ENCODE measurements at places on chromosomes 13 and 19. TPM values are rescaled to one million over a fixed set of nuclear protein-coding genes. Genes with fewer than 3 reads are reported as not detected.

DNA sequence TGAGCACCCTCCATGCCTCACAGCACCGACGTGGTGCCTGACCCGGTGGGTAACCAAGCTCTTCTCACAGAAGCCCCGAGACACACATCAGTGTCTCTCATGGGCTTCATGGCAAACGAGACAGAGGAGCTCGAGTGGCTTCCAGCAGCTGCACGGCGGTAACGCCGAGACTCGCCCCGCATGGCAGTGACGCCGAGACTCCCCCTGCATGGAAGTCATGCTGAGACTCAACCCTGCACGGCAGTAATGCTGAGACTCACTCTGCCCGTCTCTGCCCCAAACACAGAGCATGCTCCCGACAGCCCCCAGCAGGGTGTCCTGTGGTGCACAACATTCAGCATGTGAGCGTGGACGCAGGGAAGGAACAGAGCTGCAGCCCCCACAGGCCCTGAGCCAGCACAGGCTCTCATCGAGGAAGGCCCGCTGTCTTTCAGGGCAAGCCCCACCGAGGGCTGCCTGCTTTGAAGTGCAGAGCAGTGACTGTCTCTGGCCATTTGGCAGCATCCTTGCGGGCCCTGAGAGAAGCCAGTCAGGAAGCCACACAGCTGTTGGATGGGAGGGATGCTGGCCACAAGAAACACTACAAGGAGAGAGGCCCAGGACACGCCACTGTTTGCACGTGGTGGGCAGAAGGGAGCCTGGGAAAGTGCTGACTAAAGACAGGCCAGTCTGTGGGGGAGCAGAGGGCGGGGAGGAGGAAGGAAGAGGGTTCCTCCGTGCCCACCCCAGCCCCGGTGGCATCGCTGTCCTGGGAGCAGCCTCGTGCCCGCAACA is 9.5 kb downstream of the GAS6 start:
- DNase-seq = peak; percentile 66

DNA sequence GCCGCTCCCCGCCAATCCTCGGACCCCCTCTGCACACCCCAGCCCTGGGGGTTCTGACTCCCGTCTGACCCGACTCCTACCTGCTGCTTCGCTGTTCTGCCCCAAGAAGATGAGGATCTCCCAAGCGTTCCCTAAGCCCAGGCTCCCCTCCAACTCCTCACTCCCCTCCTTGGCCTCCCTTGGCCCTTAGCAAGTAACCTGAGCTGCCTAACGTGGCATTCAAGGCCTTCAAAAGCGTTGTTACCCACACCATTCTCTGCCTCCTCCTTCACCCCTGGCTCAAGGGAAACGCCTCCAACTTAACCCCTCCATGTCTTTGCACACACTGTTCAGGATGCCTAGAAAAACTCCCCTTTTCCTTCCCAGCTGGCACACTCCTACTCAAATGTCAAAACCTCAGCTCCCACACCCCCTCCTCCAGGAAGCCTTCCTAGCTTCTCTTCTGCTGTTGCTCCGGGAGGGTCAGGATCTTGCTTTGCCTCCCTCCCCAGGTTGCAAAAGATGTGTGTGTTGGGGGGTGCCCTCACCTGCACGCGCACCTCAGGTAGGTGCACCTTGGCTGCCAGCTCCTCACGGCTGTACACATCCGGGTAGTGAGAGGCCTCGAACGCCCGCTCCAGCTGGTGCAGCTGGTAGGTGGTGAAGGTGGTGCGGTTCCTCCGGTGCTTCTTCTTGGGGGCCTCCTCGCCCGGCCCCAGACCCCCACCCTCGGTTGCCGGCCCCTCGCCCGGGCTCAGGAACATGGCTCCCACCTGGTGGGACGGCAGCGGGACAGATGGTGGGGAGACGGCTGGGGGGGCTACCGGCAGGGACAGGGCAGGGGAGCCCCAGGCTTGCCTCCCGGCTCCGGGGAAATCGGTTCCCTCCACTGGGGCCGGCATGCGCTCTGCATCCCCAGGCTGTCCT is 775 bp downstream of the RAX2 start:
- no peak for DNase-seq

- no peak for DNase-seq
These were observed 661.0 kb downstream of the SLITRK1 start for GRCh38 chr13:83221256-83221655.

- no peak for DNase-seq
These were observed 17.1 kb upstream of the FXYD3 start for GRCh38 chr19:35098413-35099049.

GRCh38 chr19:44476559-44477408 is 23.5 kb downstream of the ZNF180 start:
- DNase-seq = no peak

DNA sequence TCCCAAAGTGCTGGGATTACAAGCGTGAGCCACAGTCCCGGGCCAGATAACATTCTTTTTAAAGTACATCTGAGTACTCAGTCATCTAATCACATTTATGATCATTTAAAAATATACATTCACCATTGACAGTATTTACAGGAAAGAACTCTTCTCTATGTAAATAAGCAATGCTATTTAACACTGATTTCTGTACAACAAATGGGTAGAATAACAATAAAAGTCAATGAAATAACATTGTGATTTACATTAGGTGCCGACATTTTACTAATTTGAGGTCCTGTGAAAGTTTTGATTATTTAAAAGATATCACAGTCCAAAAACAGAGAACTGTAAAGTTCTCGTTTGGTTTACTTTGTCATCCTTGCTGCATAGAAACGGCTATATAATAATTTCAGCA is 1763.7 kb downstream of the SLITRK1 start:
- no peak for DNase-seq

Gene PGLYRP1
- total RNA-seq = not detected

DNA sequence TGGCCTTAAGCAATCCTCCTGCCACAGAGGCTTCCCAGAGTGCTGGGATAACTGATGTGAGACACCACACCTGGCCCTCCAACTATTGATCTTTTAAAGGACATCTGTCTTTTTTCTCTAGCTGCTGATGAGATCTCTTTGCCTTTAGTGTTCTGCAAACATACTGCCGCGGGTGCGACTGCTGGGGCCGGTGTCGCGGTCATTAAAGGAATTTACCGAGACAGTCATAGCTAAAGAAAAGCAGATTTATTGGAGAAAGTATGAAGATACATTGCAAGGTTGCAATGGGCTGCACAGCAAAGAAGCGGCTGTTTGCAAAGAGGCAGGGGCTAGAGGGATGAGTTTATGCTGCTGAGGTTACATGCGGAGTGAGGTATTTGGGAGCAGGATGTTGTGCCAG is 31.2 kb upstream of the LRRC4B start:
- no peak for DNase-seq

GRCh38 chr13:33057019-33057780 is 41.0 kb downstream of the KL start:
- no peak for DNase-seq

Gene TMEM221
- 0.34 TPM for total RNA-seq

- no peak for DNase-seq
These were observed 37.3 kb upstream of the ZNF536 start for GRCh38 chr19:30334841-30335240.

Gene GRK1
- total RNA-seq = 0.09 TPM

Gene DAND5
- not detected for total RNA-seq

Gene CBARP
- 0.29 TPM for total RNA-seq

Gene C13orf46
- 1.3 TPM for total RNA-seq

- DNase-seq = no peak
These were observed 332 bp downstream of the IRGQ start for GRCh38 chr19:43595605-43595998.

- DNase-seq = no peak
These were observed 167.1 kb downstream of the FGF9 start for GRCh38 chr13:21837841-21838551.

DNA sequence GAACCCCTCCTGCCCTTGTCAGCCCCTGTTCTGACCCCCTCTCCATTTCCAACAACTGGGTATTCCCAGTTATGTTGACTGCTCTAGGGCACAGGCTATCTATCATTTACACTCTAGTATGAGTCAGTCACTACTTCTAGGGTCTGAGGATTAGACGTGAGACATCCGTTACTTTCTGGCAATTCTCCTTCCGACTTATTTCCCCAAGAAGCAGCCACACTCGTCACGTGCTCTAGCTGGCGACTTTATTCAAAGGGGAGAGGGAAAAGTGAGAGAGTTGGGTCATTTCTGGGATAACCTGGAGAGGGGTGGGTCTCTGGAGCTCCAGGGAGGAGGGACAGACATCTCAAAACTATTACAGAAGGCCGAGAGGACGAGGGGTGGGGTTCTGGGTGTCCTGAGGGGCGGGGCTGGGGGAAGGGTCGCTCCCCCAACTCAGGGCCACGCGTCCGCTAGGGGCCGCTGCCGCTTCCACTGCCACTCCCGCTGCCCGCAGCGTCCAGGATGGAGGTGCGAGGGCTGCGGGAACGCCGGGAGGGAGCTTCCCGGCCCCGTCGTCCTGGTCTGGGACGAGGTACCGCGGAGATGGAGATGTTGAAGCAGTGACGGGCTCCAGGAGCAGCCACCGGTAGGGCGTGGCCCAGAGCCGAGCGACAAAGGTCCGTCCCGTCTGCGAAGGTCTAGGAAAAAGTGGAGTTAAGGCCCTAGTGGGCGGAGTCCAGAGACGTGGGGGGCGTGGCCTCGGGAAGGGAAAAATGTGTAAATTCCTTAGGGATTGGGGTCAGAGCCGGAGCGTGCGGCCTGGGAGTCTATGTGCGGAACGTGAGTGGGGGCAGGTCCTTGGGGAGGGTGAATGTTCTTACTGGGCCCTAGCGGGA is 8.9 kb downstream of the RTBDN start:
- DNase-seq = peak; percentile 48

- no peak for DNase-seq
These were observed 8.8 kb downstream of the ZNF724 start for GRCh38 chr19:23241419-23241818.

Gene CDC42EP5
- 446 TPM for total RNA-seq

- DNase-seq = no peak
These were observed 440.5 kb downstream of the ITGBL1 start for GRCh38 chr13:101893021-101893420.

DNA sequence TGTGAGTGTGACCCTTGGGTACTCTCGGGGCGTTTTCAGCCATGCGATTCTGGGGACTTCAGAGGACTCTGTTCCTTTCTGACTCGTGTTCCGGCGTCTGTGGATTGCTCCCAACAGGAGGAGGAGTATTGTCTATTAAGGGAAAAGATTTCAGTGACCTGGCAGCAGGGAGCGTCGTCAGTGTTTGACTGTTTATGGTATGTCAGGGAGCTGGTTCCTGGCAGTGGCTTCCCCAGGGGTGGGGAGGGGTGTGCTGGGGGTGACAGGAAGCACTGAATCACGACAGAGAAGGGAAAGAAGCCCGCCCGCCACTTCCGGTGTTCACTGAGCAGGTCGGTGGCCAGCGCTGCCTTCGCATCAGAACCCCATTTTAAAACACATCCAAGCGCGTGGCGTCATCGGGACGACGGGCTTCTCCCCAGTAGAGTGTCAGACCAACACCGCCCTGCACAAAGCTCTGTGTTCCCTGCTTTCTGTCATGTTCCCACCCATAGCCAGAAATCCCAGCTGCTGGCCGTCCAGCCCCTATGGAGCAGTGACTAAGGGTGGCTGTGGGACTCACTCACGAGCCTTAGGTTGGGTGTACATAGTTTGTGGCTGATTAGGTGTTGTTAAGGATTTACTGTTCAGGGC is 33.8 kb downstream of the COL4A2 start:
- peak; percentile 77 for DNase-seq

DNA sequence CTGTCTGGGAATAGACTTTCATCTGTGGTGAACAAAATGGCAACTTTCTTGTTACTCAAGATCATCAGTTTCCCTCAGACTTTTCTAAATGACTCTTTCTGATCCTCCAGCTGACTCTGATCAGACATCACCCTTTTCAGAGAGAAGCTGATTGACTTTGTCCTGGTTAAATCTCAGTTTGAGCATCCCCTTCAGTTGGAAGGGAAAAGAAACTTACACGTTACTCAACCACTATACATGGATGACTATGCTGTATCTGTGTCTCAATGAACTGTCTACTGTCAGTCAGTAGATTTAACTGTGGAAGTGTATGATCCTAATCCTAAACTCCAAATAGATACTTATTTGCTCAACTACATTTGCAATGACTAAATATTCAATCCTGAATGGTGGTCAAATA is 118.5 kb downstream of the NALCN start:
- DNase-seq = no peak

DNA sequence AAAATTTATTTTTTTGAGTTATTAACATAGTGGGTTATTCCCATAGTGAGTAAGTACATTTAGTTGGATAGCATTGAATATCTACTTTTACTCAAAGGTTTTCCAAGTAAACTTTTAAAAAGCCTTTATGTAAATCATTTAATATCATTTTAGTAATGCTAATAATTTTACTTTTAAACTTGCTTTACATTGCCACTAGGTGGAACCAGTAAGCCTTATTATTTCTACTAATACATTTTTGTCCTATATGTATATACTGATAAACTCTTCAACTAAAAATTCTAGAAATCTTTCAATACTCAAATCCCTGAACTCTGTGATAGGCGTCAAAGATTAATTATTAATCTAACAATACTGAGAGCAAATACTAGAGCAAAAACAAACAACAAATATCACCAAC is 1709.2 kb upstream of the PCDH20 start:
- no peak for DNase-seq

DNA sequence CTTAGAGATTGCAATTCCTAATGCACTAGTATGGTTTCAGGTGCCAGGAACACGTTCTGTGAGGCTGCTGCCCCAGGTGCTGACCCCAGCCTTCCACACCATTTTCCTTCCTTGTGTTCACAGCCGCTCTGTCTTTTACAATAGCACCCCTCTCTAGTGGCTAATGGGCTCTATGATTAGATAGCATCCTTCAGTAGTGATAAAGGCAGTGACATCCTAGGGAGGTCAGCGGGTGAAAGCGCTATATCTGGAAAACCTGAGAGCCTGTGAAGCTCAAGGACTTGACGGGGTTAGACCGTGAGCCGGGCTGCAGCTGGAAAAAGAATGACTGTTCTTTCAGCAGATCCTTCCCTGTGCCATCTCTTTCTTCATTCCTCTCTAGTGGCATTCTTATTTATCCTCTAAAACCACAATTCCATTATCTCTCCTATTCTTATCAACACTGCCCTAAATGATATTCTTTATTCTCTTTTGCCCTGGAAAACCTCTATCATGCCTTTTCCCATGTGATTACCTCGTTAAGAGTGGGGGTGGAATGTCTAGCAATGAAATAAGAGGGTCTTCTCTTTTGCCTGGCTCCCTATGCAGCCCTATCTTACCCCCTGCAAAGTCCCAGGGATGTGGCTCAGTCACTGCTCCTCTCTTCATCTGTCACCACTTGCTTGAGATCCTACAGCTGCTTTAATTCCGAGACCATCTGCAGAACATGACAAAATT is 21.8 kb downstream of the ALOX5AP start:
- no peak for DNase-seq

Gene SMARCA4
- 86.3 TPM for total RNA-seq
